ENCODE measurements at places on chromosomes 7 and 10.

DNA sequence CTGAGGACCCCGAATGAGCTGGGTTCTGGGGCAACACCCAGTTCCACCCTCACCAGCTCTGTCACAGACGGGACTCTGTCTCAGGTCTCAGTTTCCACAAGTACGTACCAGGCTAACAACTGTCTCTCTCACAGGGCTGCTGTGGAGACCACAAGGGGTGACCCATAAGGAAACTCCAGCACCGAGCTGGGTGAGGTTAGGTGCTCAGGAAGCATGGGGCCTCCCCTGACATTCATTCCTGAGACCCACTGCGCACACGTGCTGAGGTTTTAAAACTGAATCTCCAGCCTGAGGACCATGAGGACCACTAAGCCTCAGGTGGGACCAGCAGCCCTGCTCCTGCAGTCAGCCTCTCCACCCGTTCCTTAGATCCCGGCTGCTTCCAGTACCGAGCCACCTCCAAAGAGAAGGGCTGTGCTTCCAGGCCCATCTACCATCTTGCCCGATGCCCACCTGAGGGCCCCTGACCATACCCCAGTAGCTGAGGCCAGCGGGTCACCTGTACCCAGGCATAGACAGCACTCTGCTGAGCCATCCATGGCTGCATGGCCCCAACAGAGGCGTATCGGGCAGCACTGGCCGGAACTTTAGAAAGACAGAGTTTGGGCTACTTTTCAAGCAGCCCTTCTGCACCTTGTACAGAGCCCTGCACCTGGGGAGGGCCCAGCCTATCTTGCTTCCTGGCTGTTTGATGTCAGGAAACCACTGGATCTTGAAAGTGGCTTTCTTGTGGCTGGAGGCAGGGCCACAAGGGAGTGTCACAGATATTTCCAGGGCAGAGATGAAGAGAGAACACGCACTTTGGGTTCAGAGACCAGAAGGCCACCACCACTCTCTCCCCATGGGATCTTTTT, 18.7 kb downstream of the HSPA12A start:
- DNase-seq: peak; percentile 11

- no peak for DNase-seq
These were observed 3.5 kb upstream of the DEPP1 start for GRCh38 chr10:44982114-44982460.

GRCh38 chr10:88107296-88108097, 244.1 kb downstream of the PTEN start:
- DNase-seq: no peak

- no peak for DNase-seq
These were observed 336.8 kb downstream of the PLXNA4 start for GRCh38 chr7:132239422-132239994.

DNA sequence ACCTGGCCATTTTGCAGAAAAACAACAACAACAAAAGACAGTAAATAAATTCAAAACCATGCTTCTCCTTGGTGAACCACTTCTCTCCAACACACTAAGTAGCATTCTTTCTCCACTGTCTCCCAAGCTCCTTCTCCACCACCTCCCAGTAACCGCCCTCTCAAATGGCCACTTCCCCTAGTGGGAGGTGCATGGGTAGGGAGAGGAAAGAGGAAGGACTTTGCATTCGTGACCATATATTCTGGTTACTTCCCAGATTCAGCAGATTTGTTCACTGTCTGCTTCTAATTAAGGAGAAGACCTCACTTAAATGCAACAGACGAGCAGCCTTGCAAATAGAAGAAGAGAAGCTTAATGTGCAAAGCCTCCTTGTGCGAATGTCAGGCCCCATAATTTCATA, 166.8 kb downstream of the SORCS1 start:
- no peak for DNase-seq

DNA sequence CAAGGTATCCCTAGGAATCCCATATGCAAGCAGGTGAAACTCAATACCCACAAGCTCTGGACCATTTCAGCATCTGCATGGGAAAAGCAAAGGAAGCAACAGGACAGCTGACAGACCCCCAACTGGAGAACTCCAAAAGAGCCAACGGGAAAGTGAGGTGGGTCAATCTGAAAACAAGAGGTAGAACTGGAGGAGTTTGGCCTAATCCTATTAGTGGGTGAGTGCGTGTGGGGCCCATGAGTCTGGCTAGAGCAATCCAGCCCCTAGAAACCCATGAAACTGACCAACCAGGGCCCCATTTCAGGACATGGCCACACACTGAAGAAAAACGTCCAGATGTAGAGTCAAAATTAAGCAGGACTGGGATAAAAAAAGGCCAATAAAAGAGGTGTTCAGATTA, 26.6 kb upstream of the WNT8B start:
- no peak for DNase-seq

DNA sequence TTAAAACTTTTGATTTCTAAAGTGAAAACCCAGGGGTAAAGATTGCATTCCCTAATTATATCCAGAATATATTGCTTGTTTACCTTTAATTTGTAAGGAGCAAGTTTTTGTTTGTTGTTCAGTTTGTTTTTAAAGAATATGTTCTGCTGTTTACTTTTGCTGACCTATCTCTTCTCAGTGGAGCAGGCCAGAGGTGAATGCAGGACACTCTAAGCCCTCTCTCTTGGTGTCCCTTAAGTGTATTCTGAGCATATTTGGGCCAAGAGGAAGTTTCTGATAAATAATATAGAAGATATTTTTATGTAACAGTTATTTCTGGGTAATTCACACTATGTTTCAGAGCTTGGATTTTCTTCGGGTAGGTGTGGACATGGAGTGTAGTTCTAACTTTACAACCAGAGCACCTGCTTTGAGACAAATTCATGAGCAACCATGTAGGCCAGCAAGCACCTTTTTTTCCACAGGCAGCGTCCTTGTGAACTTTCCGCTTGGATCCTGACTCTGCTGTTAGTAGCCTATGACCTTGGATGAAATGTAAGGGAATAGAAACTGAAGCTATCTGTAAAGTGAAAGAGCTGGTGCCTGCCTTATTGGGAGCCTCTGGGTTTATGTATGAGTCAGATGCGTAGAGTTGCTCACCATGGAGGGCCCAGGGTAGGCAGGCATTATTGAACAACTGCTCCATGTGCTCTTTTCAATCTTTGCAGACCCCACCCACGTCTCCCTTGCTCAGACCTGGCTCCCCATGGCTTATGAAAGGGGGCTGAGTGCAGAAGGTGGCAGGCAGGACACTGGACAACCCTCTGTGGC, 16.1 kb downstream of the OGDH start:
- DNase-seq: peak; percentile 30

DNA sequence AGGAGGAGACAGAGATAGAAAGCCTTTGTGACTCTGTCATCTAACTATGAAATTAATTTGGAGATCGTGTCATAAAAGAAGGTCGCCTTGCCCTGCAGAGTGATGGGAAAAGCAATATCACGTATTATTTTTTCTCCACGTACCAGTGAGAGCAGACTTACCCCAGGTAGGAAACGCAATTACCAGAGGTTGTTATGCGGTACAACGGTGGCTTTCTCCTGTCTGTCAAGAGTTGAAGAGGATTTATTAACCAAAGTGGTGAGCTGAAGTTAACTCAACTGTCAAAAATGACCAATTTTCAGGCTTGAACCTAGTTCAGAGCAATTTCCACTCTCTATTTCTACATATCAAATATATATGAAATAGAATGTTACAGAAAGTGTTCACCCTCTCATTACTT, 282.6 kb upstream of the PFKP start:
- no peak for DNase-seq

DNA sequence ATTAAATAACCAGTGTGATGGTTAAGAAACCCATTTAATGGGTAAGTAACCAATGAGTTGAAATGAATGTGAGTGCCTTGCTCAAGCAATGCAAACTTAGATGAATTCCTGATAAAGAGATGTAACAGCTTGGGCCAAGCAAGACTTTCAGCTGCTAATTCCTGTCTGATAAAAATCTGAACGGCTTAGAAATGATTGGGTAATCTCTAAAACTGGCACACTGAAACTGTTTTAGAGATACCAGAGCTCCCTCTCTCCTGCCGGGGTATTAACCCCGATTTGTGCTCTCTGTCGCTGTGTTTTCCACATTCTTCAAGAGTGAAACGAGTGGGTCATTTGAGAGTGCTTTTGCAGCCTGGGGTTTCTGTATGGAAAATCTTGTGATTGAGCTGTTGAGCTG, 534.9 kb upstream of the GALNT17 start:
- no peak for DNase-seq

DNA sequence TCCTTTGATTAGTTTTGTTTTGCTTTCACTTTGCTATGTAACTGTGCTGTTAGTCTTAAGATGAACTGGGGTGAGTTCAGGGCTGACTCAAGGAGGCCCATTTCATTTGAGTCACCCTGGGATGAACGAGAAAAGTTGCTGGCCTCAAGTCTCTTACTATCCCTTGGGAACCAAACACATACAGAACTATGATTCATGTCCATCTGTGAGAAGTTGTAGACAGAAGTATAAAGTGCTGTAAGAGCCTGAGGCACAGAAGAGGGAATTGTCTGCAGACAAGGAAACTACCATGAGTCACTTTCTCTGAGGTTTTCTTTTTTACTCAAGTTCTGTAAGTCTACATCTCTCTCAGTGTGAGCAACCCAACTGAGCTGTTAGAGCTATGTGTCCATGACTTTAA, 179.8 kb upstream of the CSTF2T start:
- DNase-seq: no peak

DNA sequence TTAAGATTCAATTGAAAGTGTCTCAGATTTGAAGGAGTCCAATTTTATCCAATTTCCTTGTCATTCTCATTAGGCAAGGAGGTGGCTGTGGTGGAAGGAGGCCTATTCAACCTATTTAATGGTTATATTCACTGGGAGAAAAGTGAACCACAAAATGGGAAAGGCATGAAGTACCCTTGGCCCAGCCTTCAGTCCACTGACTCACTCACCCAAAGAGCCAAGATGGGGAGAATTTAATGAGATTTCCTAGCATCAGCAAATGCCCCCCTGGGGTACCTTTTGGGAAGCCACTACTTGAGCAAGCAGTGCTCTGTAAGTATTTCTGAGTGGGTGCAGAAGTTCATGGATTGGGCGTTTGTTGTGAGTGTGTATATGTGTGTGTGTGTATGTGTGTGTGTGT, 144.1 kb downstream of the NRP1 start:
- DNase-seq: no peak

- no peak for DNase-seq
These were observed 1.0 kb downstream of the ADCK2 start for GRCh38 chr7:140673774-140674155.

Measured in stimulated activated CD4-positive, alpha-beta T cell treated with anti-CD3 and anti-CD28 coated beads, Interleukin-1b, Interleukin-23, amount 100 ng/mL, for 1 hour (primary cell).